ENCODE measurements at places on chromosomes 1 and 21.

- DNase-seq = no peak
Measured at GRCh38 chr1:154148807-154149206, 6.1 kb downstream of the NUP210L start.

GRCh38 chr21:38712071-38712470 lies 93.7 kb upstream of the ETS2 start:
- DNase-seq = peak; percentile 78

DNA sequence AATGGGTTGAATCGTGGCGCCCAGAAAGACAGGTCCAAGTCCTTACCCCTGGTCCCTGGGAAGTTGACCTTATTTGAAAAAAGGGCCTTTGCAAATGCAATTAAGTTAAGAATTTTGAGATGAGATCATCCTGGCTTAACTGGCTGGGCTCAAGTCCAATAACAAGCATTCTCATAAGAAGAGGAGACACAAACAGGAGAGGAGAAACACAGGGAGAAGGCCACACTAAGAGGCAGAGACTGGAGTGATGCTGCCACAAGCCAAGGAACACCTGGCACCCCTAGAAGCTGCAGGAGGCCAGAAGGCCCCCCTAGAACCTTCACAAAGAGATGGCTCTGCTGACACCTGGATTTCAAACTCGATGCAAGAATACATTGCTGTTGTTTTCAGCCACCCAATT lies 44.6 kb downstream of the PDPN start:
- DNase-seq = no peak

DNA sequence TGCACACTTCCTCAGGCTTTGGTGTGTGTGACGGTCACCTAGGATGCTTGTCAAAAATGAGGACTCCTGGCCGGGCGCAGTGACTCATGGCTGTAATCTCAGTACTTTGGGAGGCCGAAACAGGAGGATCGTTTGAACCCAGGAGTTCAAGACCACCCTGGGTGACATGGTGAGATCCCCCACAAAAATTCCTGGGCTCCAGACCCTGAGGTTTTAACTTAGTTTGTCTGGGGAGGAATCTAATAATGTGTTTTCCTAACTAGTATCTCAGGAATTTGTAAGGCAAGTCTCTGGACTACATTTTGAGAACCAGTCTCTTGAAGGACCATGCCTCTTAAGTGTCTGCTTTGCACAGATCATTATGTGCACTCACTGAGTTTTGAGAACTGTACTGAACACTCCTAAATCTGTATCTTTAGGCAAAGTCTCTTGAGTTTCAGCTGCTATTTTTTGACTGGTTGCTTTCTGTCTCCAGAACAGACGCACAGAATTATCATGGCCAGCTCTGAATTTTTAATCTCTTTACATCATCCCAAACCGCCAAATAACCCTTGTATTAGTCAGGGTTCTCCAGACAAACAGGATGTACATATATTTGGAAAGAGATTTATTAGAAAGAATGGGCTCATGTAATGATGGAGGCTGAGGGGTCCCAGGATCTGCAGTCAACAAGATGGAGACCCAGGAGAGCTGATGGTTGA lies 45.5 kb upstream of the VANGL1 start:
- no peak for DNase-seq

- peak; percentile 6 for DNase-seq
Measured at GRCh38 chr1:234934611-234935033, 194.0 kb downstream of the TOMM20 start.

DNA sequence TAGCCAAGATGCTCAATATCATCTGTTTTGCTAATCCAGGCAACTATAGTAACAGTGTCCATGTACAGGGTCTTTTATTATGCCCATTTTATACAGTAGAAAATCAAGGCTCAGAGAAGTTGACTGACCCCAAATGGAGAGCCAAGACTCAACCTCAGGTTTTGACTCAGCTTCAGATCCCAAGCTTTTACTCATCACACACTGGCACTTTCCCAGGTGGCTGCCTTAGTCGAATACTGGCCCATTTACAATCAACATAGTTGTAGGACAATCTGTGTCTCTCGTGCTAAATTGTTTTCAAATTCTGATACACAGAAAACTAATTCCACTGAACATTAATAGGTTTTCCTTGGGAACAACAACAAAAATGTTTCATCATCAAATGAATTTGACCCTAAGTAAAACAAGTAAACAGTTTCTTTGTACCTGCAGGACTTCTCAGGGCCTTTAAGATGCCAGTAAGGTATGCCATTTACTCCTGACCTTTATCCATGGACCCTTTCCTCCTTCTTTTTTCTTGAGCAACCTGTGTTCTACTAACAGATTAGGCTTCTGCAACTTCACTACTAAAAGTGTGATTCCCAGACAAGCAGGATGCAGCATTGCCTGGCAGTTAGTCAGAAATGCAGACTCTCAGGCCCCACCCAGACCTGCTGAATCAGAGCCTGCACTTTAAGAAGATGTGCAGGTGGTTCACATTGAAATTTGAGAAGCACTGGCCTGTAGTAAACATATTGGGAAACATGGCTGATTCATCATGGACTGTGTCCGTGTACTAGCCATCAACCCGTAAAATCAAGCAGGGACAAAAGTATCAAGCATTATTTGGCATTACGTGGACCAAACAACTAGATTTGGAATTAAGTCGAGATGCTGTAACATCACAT lies 128.8 kb downstream of the RRAGC start:
- no peak for DNase-seq

GRCh38 chr1:32470991-32471694 lies 6.3 kb downstream of the ZBTB8B start:
- peak; percentile 81 for DNase-seq

GRCh38 chr1:247043406-247043805 lies 35.2 kb downstream of the ZNF670 start:
- DNase-seq = no peak

GRCh38 chr1:100861379-100861778 lies 33.3 kb downstream of the EXTL2 start:
- DNase-seq = no peak

GRCh38 chr1:168291222-168291837 lies 10.7 kb downstream of the TBX19 start:
- no peak for DNase-seq

GRCh38 chr1:9612162-9612845 lies 23.6 kb downstream of the TMEM201 start:
- no peak for DNase-seq

GRCh38 chr1:89996450-89997110 lies 1.7 kb downstream of the ZNF326 start:
- DNase-seq = no peak

DNA sequence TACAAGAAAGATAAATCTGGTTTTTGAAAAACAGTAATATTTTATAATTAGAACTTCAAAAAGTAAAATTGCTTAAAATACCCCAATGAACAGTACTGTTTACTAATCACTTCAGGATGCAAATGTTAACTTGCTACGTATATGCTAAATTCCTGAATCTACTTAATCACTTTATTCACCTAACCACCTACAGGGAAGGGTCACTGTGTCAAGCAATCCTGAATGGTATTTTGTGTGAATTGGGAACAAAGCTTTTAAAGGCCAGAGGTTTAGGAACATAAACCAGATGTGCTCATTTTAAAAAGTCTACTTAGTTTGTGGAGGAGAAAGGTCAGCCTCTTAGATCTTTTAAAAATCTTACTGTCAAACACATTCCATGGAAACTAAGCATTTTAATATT lies 1143.0 kb upstream of the ADGRL2 start:
- DNase-seq = no peak

- no peak for DNase-seq
Measured at GRCh38 chr1:41663671-41664400, 179.4 kb upstream of the EDN2 start.

DNA sequence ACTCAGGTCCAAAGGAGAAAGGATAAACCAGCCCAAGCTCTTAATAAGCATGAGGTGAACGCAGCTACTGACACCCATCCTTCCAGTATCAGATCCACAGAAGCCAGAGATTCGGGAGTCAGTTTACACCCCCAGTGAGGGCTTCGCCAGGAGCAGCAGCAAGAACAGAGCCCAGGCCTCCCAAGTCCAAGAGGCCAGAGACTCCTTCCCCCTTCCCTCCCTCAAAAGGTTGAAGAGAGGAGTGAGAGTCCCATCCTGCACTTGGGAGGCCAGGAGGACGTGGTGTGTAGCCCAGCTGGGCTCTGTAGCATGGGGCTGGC lies 72.8 kb downstream of the MRPL37 start:
- DNase-seq = no peak

GRCh38 chr1:184734980-184735379 lies 19.7 kb downstream of the EDEM3 start:
- no peak for DNase-seq

DNA sequence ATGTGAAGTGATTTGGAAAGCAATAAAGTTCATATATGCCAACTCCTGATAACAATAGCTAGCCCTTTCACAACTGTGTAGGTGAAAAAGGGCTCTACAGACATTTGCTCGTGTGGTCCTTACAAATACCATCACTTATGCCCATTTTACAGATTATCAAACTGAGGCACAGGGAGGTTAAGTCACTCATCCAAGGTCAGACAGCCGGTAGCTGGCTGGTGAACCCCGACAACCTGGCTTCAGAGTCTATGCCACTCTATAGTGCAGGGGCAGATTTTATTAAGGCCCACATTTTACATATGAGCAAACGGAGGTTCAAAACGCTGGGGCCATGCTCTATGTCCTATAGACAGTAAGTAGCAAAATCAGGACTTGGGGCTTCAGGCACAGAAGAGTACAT lies 280.5 kb downstream of the RRAGC start:
- DNase-seq = no peak

- DNase-seq = no peak
Measured at GRCh38 chr1:156276532-156276931, 6.1 kb downstream of the SMG5 start.

- no peak for DNase-seq
Measured at GRCh38 chr1:234602334-234603220, 7.4 kb downstream of the IRF2BP2 start.

DNA sequence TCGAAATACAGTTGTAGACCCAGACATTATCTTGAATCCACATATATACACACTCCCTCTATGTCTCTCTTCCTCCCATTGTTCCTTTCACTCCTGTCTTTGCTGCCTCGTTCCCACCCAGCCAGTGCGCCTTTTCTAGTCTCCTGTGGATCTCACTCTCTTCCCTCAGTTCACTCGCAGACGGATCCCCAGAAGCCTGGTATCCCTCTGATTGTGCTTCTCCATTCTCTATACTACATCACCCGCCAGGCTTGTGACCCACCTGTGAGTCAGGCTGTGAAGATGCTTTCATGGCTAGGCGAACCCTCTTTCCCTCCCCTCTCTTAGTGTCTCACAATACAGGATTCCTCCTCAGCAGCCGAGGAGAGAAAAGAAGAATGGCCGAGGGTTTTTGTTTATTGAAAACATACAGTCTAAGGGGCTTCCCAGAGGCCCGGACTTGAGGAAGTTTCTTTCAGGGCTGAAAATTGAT lies 1.5 kb downstream of the HCN3 start:
- no peak for DNase-seq

DNA sequence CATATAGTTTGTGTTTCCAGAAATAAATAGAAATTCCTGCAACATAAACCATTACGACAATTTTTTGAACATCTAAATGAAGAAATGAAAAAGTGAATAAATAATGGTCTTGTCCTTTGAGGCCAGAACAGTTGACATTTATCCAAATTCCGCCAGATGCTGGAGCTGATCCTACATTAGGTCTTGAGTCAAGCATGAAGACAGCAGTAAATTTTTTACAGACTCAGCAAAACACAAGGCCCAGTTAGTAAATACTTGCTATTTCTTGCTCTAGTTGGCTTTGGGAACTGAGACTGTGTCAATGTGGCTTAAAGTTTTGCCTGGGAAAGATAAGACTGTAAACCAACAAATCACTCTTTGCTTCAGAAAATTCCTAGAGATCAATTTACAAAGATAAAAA lies 540.1 kb upstream of the RGS18 start:
- DNase-seq = no peak

GRCh38 chr1:10474613-10475507 lies at the start of gene PEX14:
PEX14 (plus strand) TSS chr1:10474950; CDS start chr1:10474967, 17 bp downstream.
- peak; percentile 96 for DNase-seq

DNA sequence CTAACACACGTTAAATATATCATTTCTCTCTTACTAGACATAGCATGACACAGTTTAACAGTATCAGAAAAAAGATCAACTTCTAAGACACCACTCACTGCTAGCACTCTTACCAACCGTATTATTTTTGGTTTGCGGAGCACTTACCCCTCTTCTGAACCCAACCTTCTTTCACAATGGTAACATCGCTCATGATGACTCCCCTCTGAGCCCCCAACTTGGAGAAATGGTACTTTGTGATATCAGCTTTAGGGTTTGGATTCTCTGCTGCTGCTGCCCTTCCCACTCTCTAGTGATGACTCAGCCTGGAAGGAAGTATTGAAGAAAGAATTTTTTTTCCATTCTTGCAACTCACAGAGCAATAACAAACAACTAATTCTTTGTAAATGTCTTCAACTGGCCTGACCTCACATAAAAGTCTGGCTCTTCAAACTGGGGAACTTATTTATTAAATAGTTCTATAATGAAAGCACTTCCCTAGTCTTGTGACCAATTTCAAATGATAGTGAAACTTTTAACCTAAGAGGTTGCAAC lies 7.0 kb downstream of the AKT3 start:
- no peak for DNase-seq

- DNase-seq = no peak
Measured at GRCh38 chr1:229841230-229841629, 215.2 kb downstream of the URB2 start.

GRCh38 chr1:34470401-34470800 lies 284.4 kb upstream of the GJB5 start:
- DNase-seq = no peak

DNA sequence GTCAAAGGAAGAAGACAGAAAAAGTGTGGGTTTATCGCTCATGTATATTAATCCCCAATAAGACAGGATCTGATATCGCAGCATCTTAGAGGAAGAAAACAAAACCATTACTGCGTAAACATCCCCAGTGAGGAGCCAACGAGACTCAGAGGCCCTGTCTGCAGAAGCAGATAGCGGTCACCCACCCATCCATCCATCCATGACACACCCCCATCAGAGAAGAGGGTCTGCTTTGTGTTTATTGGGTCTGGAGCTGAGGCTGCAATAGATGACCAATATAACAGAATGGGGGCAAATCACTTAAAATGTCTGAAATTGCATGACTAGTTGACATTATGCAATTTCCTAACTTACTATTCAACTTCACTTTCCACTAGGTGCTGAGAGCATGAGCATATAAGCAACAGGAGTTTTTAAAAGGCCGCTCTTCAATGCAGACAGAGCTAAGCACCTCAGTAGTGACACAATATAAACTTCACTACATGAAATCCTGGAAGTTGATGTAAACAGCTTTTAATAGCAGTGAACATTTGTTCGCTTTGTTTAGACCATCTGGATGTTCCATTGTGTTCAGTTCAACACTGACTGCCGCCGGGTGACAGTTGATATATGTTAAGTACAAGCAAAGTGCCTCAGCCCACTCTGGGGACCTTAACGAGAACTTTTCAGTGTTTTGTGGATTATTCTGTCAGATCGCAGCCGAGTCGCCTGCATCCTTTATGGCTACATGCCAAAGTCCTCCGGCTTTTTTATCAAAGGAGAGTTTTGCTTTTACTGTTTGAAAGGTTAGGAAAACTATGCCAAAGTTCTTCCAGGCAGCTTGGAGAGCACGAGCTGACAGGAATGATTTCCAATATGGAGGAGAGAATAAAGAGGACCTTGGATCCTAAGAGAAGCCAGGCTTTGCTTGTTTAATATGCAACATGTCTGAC lies 167.5 kb downstream of the ZNF281 start:
- no peak for DNase-seq

- no peak for DNase-seq
Measured at GRCh38 chr1:237527761-237528160, 363.0 kb downstream of the ZP4 start.

Measured in H9 (cell line).